ENCODE measurements at places on chromosomes 1 and 21. TPM values are rescaled to one million over a fixed set of nuclear protein-coding genes. Genes with fewer than 3 reads are reported as not detected.

- H3K4me3 ChIP-seq = no peak overlapping the region
- no peak for DNase-seq
- peaks cover 18% of the 10 kb centered on the region for H3K27me3 ChIP-seq
Observed at GRCh38 chr21:37568916-37569315, 202.3 kb downstream of the DYRK1A start.

PLA2G2F gene
- total RNA-seq = not detected

OR2L13 gene
- total RNA-seq = not detected

DNA sequence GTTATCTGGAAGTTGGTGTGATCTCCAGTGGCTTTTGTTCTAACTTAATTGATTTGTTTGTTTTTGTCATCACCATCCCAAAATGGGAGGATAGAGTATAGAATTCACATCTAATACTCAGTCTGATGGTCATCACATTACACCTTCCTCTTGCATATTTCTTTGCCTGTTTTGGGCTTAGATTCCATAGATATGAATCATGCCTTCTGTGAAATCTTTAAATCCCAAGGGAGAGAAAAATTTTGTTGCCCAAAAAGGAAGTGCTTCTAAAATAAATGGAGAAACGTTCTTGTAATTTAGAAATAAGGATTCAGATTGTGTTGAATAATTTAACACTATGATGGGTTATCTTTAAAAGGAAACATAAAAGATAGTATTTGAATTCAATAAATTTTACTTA lies 446.0 kb upstream of the LRRC7 start:
- H3K4me3 ChIP-seq = no peak overlapping the region
- H3K36me3 ChIP-seq = no peaks in the 10 kb centered on the region
- H3K4me1 ChIP-seq = no peaks in the 10 kb centered on the region
- no peaks in the 10 kb centered on the region for H3K27me3 ChIP-seq
- no peak overlapping the region for H3K27ac ChIP-seq

DNA sequence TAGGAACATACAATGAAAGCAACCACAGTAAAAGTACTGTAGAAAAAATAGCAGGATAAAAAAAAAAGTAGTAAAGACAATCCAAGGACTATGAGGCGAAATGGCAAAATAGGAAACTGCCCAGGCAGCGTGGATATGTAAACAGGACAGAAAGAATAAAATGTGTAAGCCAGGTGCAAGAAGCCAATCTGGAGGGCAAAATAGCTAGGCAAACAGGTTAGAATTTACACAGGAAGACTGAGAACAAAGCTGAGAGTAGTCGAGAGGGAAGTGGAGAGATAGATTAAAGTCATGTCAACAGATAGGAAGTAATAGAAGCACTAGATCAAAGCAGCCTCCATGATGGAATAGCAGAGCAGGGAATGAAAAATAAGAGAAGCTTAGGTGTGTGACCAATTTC lies 124.2 kb upstream of the B3GALT2 start:
- H3K36me3 ChIP-seq = no peaks in the 10 kb centered on the region

PTGFRN gene
- 35.6 TPM for total RNA-seq

GRCh38 chr1:98278055-98278454 lies 357.2 kb upstream of the DPYD start:
- no peaks in the 10 kb centered on the region for H3K36me3 ChIP-seq
- H3K27ac ChIP-seq = no peak overlapping the region
- DNase-seq = no peak
- H3K4me3 ChIP-seq = no peak overlapping the region
- H3K27me3 ChIP-seq = no peaks in the 10 kb centered on the region

DNA sequence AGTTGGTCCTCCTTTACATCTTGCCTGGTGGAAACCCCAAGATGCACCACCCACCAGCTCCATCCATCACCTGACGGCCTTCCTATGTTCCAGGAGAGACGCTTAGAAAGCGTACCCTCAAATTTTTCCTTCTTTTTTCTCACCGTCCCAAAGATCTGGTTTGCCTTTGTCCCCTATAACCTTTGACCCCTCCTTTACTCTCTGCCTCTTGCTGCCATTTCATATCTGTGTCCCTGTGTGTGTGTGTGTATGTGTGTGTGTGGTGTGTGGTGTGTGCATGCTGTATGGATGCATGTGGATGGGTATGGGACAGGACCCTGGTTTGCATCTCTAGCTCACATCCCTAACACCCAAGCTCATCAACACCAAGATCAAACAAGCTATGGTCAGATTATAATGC lies 22.2 kb upstream of the IPO9 start:
- no peaks in the 10 kb centered on the region for H3K4me1 ChIP-seq
- H3K27me3 ChIP-seq = no peaks in the 10 kb centered on the region
- no peak for DNase-seq
- H3K36me3 ChIP-seq = no peaks in the 10 kb centered on the region
- H3K4me3 ChIP-seq = no peak overlapping the region

GRCh38 chr1:17287130-17287776 lies 20.7 kb upstream of the PADI4 start:
- no peaks in the 10 kb centered on the region for H3K36me3 ChIP-seq
- H3K4me1 ChIP-seq = no peaks in the 10 kb centered on the region
- no peak overlapping the region for H3K4me3 ChIP-seq
- no peak overlapping the region for H3K27ac ChIP-seq
- no peak for DNase-seq

DNA sequence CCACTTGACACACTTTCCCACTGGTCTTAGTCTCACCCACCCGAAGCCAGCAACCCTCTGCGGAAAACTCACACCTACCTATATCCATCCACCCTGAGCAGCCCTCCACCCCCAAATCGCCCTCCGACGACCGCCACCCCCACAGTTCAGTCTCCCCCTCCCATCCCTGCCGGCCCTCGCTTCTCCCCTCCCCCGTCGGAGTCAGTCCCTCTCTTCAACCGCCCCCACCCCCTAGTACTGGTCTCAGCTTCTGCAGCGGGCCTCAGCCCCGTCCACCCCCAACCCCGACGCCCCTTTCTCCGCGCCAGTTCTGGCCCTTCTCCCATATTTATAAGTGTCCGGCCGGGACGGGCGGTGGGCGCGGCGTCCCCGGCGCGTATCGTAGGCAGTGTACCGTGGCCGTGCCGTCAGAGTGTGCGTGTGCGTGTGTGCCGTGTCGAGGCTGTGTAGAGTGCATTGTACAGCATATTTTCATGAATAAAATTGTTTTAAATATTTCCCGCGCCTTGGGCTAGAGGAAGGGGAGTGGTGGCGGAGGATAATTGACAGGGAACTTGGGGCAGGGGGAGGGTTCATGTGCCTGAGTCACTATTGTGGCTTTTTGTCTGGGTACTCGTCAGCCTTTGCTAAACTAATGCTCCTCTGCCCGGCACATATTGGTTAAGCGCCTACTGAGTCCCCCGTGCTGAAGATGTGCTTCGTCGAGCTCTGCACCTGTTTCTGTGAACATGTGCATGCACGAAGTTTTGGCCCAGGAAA lies 22.0 kb downstream of the FOXO6 start:
- peak overlapping the region; percentile 42 for H3K27ac ChIP-seq
- peak overlapping the region; percentile 54 for H3K4me3 ChIP-seq
- H3K36me3 ChIP-seq = peaks cover 1% of the 10 kb centered on the region
- H3K4me1 ChIP-seq = peaks cover 6% of the 10 kb centered on the region

DNA sequence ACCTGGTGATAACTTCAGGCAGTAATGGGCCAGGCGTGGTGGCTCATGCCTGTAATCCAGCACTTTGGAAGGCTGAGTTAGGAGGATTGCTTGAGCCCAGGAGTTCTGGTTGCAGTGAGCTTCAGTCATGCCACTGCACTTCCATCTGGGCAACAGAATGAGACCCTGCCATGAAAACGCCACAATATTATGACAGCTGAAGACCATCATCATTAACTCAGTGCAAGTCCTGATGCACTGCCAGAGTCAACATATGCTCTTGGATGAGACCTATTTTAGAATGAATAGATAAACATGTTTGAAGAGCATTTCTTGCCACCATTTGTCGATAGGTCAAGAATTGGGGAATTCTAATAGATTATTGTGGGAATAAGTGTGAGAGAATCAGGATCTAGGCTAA lies 26.4 kb downstream of the HENMT1 start:
- no peaks in the 10 kb centered on the region for H3K4me1 ChIP-seq
- H3K36me3 ChIP-seq = peaks cover 38% of the 10 kb centered on the region
- H3K4me3 ChIP-seq = no peak overlapping the region
- no peaks in the 10 kb centered on the region for H3K27me3 ChIP-seq
- no peak for DNase-seq

GRCh38 chr1:7363450-7363849 lies 407.6 kb upstream of the VAMP3 start:
- no peaks in the 10 kb centered on the region for H3K4me1 ChIP-seq
- no peak overlapping the region for H3K4me3 ChIP-seq
- no peak for DNase-seq
- no peaks in the 10 kb centered on the region for H3K27me3 ChIP-seq
- no peak overlapping the region for H3K27ac ChIP-seq
- H3K36me3 ChIP-seq = no peaks in the 10 kb centered on the region

DNA sequence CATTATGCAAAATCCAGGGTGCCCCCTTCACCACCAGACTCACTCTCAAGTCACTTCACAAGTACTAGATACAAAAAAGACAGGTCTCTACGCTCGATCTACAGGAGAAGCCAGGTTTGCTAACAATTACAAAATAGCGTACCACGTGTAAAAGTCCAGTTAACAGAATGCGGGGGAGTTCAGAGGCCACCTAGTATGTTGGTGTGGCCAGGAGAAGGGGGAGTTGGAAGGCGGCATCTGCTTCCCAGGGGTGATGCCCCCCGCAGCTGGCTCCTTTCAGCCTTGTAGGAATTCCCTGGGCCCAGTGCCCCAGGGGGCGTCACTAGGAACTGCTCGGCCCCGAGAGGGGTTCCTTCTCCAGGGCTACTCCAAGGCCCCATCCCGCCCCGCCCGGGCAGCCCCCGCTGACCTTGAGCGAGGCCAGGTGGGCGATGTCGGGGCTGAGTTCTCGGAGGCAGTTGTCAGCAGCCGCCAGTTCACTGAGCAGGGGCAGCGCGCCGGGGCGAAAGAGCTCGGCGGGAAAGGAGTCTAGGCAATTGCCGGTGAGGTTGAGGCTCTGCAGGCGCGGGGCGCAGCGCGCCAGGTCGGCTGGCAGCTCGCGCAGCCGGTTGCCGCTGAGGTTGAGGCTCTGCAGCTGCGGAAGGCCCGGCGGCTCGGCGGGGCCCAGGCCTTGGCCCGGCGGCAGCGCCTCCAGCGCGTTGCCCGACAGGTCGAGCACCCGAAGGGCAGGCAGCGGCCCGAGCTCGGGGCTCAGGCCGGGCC lies 664 bp downstream of the LRRC47 start:
- peak overlapping the region; percentile 88 for H3K4me3 ChIP-seq
- peaks cover 5% of the 10 kb centered on the region for H3K36me3 ChIP-seq
- DNase-seq = no peak

DNA sequence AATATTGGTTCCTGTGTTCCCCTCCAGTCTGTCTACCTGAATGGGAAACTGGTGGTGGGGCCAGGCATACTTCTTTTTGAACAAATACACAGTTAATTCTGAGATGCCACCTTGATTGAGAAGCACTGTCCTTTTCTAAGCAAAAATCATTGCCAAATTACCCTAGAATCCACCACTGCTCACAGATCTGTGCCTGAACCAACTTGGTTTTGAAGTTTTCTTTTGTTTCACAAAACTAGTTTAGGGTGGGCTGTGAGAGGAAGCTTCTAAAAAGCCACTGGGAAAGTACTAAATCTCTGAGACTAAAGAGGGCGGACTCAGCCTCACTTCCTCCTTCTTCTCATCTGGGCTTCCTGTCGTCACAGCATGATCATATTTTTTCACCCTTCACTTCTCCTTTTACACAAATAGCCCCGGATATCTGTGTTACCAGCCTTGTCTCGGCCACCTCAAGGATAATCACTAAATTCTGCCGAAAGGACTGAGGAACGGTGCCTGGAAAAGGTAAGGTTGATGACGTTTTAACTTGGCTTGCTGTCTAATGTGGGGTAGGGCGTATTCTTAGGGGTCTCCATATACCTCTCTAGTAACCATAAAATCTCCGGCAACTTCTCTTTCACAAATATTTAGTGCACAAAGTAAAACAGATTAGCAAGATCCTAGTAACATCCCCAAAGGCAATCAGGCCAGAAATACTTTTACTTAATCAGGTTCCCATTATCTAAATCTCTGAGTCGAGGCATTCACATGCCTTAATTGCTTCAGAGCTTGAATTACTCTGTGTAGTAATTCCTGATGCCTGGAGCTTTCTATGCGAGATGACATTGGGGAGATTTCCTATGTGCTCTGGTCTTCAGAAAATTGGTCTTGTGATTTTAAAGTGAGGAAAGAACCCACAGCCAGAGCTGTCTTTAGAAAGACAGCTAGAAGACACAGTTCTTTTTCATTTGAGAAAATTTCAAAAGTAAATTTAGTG lies at the start of gene CD53:
Gene CD53 (plus strand): TSS at position 404 of the 976 bp plus-strand sequence. CDS start 18,261 bp downstream, outside the sequence.
- peak within 1 kb of the TSS; percentile 98 for H3K4me3 ChIP-seq
- H3K36me3 ChIP-seq = peaks cover 26% of the 10 kb centered on the region

- no peaks in the 10 kb centered on the region for H3K36me3 ChIP-seq
- H3K4me3 ChIP-seq = no peak overlapping the region
- DNase-seq = no peak
- no peaks in the 10 kb centered on the region for H3K4me1 ChIP-seq
- no peak overlapping the region for H3K27ac ChIP-seq
Observed at GRCh38 chr21:22356663-22357062, 1358.5 kb downstream of the NCAM2 start.

Measured in activated CD4-positive, alpha-beta T cell treated with anti-CD3 and anti-CD28 coated beads, Interleukin-2, amount 10 ng/mL, durations not matched to agents 24 days and 14 days (primary cell).